Keratinocyte (primary cell): ENCODE measurements at places on chromosomes 12 and 14.

DNA sequence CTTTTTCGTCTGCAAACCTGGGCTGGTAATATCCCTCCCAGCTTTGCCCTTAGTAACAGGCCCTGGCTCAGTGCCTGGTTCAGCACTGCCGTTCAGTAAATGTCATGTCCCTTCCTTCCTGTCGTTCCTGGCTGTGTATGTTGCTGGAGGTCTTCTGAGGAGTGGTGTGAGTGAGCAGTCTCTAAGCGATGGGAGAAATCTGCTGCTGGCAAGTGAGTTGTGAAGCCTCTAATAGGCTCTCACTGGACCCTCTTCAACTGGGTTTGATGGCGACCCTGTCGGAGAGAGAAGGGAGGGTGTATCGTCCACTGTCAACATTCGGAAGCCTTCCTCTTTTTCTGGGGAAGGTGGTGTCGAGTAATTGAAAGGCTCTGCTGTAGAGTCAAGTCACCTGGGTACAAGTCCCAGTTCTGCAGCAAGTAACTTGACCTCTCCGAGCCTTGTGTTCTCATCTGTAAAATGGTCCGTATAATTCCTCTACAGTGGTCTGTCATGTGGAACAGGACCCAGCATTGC is 62.8 kb downstream of the HRK start:
- no peak for DNase-seq

- DNase-seq = no peak
Measured at GRCh38 chr14:24042746-24043145, 9.1 kb upstream of the CARMIL3 start.

DNA sequence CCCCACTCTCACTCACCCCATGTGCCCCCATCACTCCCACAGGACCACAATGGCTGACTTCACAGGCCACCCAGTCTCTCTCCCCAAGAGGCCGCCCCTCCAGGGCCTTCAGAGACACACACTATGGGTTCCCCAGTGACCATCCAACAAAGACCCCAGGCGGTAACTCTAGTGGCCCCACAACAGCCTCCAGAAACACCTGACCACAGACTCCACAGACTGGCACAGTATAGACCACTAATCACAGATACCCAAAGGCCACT is 3.0 kb downstream of the ZNF605 start:
- no peak for DNase-seq

GRCh38 chr14:55077170-55078151 is 26.0 kb downstream of the MAPK1IP1L start:
- DNase-seq = peak; percentile 95

- DNase-seq = no peak
Measured at GRCh38 chr12:121651320-121651719, 18.1 kb downstream of the MORN3 start.

DNA sequence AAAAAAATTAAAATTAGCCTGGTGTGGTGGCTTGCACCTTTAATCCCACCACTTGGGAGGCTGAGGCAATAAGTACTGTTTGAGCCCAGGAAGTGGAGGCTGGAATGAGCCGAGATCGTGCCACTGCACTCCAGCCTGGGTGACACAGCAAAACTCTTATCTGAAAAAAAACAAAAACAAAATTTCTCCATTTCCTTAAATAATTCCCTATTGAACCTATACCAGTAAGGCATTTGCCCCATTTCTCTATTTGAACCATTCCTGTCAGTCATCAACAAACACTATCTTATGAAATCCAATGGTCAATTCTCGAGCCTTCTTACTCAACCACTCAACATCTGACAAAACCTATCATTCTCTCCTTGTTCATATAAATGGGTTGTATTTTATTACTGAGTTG is 14.7 kb downstream of the SLC2A14 start:
- DNase-seq = no peak

DNA sequence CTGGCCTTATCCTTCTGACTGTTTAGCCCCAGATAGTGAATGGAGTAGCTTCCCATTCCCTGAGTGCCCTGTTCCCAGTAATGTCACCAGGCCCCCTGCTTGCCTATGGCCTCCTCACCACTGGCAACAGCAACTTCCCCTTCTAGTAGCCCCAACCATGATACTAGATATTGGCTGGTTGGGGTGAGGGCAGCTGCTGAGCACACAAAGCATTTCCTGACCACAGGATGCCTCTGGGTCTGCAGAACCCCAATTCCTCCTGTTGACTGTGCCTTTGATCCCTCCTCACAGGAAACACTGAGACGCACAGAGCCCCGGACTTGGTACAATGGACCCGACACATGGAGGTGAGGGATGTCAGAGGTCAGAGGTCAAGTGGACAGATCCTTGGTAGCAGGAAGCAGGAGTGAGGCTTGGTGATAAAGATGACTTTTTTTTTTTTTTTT is 597 bp downstream of the SOAT2 start:
- DNase-seq = no peak

DNA sequence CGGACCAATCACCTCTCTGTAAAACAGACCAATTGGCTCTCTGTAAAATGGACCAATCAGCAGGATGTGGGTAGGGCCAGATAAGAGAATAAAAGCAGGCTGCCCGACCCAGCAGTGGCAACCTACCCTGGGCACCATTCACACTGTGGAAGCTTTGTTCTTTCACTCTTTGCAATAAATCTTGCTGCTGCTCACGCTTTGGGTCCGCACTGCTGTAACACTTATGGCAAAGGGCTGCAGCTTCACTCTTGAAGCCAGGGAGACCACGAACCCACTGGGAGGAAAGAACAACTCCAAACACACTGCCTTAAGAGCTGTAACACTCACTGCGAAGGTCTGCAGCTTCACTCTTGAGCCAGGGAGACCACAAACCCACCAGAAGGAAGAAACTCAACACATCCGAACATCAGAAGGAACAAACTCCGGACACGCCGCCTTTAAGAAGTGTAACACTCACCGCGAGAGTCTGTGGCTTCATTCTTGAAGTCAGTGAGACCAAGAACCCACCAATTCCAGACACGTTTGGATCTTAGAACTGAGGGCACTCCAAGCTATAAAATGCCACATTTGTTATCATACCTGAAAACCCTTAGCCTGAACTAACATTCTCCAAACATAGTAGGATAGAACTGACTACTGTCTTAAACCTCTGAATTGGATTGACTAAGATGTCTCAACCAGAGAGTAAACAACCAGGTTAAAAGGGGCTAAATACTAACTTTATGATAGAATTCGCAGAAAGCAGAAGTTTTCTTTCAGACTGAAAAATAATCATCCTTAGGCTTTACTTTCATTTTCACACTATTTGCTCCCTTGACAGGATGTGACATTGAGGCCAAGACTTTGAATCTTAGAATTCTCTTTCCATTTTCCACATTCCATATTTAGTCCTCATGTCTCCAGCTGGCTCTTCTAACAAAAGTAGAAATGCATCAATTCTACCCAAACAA is 33.6 kb downstream of the CDKL1 start:
- no peak for DNase-seq

DNA sequence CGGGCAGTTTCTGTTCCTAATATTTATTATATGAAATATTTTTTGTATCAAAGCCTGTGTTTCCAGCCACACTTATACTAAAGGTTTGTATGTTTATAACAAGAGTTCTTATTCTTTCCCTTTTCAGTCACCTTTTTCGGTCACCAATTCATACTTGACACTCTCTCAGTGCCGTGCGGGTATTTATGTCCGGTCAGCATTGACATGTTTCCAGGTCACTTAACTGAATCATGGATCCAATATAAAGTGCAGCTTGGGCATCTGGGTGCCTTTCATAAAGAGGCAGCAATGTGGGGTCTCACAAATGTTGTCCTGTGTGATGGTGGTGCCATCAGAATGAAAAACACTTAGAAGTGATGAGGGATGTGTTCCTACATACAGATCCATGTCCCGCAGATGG is 141.3 kb downstream of the ERC1 start:
- DNase-seq = no peak

GRCh38 chr12:107986183-107986582 is 142.9 kb upstream of the WSCD2 start:
- no peak for DNase-seq
